ENCODE measurements at places on chromosomes 1 and 21.

DNA sequence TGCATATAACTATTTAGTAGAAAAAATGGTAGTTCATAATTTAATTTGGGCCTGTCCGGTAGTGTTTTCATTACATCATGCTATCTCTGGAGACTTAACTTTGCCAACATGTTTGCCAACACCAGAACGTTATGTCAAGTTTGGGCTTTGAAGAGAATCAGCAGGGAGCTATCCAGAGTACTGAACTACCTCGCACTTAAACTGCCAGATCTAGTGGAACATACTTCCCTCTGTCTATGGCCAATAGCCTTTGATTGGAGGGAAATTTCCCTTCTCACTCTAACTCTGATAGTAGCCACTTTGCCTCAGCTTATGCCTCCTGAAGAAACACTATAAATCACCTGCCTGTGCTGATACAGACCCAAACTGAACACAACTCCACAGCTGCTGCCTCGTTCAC, 10.0 kb downstream of the LRRC53 start:
- no peaks in the 10 kb centered on the region for H3K27me3 ChIP-seq
- no peak overlapping the region for H3K4me3 ChIP-seq
- no peaks in the 10 kb centered on the region for H3K4me1 ChIP-seq
- H3K27ac ChIP-seq = no peak overlapping the region
- DNase-seq = no peak
- no peaks in the 10 kb centered on the region for H3K36me3 ChIP-seq

GRCh38 chr1:46019348-46019747, 113.1 kb downstream of the PIK3R3 start:
- H3K27ac ChIP-seq = no peak overlapping the region
- no peak overlapping the region for H3K4me3 ChIP-seq
- DNase-seq = no peak

- H3K4me1 ChIP-seq = peaks cover 4% of the 10 kb centered on the region
- H3K36me3 ChIP-seq = peaks cover 2% of the 10 kb centered on the region
- no peak overlapping the region for H3K4me3 ChIP-seq
- H3K27me3 ChIP-seq = no peaks in the 10 kb centered on the region
- H3K27ac ChIP-seq = no peak overlapping the region
Observed at GRCh38 chr1:241775021-241775420, 73.0 kb upstream of the EXO1 start.

- H3K36me3 ChIP-seq = no peaks in the 10 kb centered on the region
- peaks cover 7% of the 10 kb centered on the region for H3K4me1 ChIP-seq
- H3K27ac ChIP-seq = no peak overlapping the region
Observed at GRCh38 chr1:200330741-200331428, 79.0 kb downstream of the ZNF281 start.

DNA sequence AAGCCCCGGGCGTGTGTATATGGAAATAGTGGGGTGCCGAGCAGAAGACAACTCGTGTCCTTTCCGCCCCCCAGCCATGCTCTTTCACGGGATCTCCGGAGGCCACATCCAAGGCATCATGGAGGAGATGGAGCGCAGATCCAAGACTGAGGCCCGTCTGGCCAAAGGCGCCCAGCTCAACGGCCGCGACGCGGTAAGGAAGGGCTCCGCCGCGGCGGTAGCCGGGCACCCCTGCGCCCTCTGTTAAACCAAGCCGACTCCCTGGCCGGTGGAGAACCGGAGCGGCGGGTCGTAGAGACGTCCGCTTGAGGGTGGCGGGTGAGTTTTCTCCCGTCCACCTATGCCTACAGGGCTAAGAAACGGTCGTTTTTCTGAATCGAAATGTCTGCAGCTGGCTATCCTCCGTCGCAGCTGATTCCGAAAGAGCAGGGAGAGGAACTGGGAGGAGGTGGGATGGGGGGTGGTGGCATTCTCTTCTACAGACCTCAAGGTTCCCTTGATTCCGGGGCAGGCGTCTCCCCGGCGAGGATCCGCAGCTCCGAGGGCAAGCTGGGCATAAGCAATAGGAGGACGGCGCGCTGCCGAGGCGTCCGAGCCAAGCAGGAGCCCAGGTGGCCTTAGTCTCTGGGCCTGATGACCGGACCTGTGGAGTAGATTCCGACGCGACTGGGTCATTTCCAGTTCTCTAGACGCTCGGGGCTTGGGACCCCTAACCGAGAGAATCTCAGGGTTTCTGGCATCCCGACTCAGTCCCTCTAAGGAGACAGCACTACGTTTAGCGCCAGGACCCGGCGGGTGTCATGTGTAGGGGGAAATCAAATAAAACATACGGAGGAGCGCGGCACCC, 856 bp downstream of the LHX9 start:
- H3K4me3 ChIP-seq = peak overlapping the region; percentile 69
- peaks cover 63% of the 10 kb centered on the region for H3K4me1 ChIP-seq
- H3K27me3 ChIP-seq = peaks cover 100% of the 10 kb centered on the region
- no peak overlapping the region for H3K27ac ChIP-seq

DNA sequence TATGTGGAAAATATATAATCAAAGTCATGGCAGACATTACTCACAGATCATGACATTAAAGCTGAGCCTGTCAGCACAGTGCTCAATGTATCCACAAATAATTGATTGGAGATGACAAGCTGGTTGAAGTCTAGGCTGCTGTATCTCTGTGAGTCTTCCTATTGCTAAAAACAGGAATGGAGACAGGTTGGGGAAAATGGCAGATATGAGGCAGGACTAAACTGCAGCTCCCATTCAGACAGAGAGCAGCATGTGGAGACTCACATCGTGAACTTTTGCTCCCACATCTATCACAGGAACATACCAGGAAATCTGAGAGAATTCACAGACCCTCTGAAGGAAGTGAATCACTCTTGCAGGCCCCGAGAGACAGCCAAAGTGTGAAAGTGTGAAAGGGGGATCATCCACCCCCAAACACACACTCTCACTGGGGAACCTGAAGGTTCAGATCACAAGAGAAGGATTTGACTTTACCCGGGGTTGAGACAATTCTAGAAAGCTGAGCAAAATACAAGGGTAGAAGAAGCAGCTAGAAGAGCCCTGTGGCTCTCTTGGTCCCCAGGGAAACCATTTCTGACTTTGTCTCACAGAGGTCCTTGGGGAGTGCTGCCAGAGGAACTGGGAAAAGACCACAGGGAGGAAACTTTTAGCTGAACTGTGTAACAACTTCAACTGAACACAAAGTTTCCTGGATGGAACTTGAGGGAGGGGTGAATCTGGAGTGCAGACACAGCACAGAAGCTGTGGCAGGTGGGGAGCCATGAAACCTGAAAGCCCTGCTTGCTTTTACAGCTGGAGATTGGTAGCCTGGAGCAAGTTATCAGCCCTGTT, 173.4 kb downstream of the S1PR1 start:
- peak; percentile 22 for DNase-seq
- H3K27me3 ChIP-seq = peaks cover 9% of the 10 kb centered on the region
- H3K4me3 ChIP-seq = no peak overlapping the region
- peaks cover 2% of the 10 kb centered on the region for H3K36me3 ChIP-seq

DNA sequence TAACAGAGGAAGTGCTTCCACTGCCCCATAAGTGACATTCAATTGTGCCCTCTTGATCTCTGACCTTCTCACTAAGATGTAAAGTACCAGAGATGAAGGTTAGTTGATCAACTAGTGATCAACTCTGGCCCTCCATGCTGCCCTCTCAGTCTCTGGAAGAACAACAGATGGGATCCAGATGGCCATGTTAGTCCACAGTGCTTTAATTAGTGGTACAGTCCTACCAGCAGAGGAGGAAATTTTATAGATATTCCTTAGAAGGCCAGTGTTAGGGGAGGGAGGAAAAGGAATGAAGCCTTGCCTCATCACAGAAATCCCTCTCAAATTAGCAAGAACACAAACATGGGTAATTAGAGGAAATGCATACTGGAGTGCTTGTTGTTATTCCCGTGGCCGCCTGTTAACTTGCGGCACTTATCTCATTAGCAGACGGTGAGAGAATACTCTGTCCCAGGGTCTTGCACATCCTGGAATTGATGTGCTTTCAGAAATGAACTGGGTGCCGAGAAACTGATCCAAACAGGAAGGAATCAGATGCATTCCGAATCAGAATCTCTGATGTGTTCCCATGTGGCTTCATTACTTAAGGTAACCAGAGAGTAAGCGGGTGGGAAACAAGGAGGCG, 91.1 kb upstream of the RGS4 start:
- no peak overlapping the region for H3K27ac ChIP-seq
- no peak overlapping the region for H3K4me3 ChIP-seq
- no peaks in the 10 kb centered on the region for H3K36me3 ChIP-seq
- peaks cover 5% of the 10 kb centered on the region for H3K27me3 ChIP-seq
- H3K4me1 ChIP-seq = no peaks in the 10 kb centered on the region

- no peak for DNase-seq
- H3K27ac ChIP-seq = no peak overlapping the region
- peaks cover 4% of the 10 kb centered on the region for H3K27me3 ChIP-seq
- no peaks in the 10 kb centered on the region for H3K36me3 ChIP-seq
- no peak overlapping the region for H3K4me3 ChIP-seq
- H3K4me1 ChIP-seq = no peaks in the 10 kb centered on the region
Observed at GRCh38 chr1:110770832-110771231, 96.1 kb upstream of the KCNA3 start.

DNA sequence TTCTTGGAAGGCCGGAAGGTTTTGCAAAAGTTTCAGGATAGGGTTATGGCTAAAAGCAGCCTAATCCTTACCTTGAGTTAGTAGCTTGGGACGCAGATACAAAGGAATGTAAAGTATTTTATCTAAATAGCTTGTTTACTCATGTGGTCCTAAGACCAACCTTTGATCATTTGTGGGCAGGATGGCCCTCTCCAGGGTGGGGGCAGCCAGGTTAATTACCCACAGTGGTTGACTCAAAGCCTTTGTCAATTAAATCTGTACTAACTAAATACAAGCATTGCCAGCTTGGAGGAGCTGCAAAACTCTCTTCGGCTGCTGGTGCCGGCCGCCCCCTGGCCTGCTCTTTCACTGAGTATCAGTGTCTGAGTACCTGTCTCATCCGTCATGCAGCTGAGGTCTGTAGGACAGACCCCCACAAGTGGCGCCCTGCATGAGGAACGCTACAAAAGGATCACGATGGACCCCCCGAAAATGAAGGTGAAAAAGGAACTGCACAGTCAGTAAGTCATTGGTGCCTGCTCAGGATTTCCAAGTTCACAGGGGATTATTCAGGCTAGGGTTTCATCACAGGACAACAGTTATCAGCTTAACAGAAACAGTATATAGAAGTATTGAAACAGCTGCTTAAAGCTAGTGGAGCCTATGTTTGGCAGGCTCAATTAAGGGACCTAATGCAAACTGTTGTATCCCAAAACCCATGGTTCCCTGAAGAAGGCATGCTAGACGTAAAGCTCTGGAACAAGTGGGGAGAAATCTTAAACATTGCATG, 212.5 kb upstream of the MAP1LC3C start:
- no peaks in the 10 kb centered on the region for H3K36me3 ChIP-seq
- no peak overlapping the region for H3K27ac ChIP-seq
- DNase-seq = no peak
- peaks cover 7% of the 10 kb centered on the region for H3K27me3 ChIP-seq

Measured in activated naive CD8-positive, alpha-beta T cell treated with anti-CD3 and anti-CD28 coated beads for 36 hours (primary cell).